Hippocampal formation (tissue), 2 donors: ENCODE measurements at places on chromosomes 16 and 17.

- DNase-seq, result peak; percentile 89
These were observed 50.5 kb downstream of the YPEL2 start for GRCh38 chr17:59381716-59382570.

DNA sequence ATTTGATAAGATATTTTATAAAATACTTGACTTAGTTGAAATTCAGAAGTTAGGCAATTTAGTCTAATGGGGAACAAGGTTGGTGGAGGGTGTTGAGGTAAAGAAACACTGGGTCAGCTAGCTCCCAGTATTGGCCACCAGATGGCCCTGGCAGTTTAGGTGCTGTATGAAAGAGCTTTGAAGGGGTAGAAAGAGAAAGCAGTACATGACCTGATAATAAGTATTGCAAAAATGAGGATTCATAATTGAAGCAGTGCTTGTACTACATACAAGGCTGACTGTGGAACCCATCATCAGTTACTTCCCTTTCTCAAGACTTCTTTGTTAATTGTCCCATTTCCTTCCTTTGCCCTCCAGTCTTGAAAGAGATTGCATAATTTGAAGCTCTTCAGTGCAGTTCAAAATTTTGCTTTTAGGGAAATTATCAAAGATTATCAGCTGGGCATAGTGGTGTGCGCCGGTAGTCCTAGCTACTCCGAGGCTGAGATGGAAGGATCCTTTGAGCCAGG is 29.4 kb downstream of the TANC2 start:
- peak; percentile 28 for DNase-seq

- DNase-seq, result no peak
These were observed 62.8 kb downstream of the GRB7 start for GRCh38 chr17:39800540-39800939.

- no peak for DNase-seq
These were observed 380.4 kb upstream of the EEF2KMT start for GRCh38 chr16:5478036-5478435.

DNA sequence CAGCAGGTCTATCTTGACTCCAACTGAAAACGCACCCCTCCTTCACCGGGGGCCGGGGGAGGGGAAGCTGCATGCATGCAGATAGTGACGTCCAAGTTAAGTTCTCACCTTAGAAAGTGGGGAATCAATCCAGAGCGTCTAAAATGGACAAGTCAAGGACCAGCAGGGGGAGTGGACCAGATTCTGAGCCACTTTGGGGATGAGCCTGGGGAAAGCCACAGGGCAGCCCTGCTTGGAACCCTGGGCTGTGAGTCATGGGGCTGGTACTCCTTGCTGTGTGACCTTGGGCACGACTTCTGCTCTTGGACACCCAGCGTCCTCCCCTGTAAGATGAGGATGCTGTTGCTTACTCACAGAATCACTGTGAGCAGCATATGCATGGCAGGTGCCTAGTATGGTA is 9.1 kb downstream of the TNFRSF13B start:
- DNase-seq, result no peak

- no peak for DNase-seq
These were observed 70.0 kb upstream of the TNRC6C start for GRCh38 chr17:77888242-77889134.

GRCh38 chr17:29331075-29331707 is 37.2 kb upstream of the NUFIP2 start:
- DNase-seq, result no peak
